ENCODE measurements at places on chromosomes 7 and 10.

DNA sequence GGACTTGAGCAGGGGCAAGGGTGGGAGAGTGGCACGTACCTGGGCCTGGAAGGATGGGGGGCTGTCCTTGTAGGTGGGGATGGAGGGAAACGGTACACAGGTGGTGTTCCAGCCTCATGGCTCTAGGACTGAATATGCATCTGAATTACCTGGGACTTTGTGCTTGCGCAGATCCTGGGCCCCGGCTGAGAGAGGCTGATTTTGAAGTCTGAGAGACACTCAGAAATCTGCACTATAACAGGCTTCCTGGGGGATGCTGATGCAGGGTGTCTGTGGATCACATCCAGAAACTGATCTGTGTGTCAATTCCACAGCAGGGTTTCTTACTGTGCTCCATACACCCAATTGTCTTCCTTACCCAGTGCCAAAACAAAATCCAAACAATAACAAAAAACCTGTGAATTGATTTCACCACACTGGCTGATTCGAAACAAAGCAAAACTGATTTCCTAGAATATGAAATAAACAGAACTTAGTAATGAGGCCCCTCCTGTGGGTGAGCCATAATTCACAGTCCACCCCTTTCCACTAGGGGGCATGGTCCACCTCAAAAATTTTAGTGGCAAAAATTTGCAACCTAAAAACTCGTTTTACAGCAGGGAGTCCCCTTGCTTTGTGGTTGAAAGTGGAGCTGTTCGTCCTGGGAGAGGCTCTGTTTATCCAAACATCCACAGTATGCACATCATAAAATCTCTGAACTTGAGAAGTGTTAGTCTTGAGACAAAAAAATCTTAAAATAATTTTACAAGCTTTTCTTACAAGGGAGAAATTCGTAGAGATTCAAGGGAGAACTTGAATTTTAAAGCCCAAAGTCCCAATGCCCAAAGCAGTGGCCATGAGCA lies 32.0 kb upstream of the PLEKHA1 start:
- DNase-seq: peak; percentile 18

- DNase-seq: no peak
These were observed 193.1 kb downstream of the FGFR2 start for GRCh38 chr10:121405096-121405495.

DNA sequence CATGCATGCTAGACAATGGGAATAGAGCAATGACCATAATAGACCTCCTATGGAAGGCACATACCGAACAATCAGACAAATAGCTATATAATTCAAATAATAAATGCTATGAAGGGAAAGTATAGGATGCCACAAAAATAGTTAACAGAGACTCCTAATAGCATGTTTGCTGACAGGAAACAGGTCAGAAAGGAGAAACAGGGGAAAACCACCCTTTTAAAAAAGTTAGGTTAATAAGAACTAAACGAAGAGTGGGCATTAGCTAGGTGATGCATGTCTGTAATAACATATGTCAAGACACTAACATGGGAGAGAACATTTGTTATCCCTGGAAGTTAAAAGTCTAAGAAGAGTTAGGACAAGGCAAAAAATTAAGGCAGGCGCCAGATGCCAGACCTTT lies 58.9 kb downstream of the ABI1 start:
- no peak for DNase-seq

DNA sequence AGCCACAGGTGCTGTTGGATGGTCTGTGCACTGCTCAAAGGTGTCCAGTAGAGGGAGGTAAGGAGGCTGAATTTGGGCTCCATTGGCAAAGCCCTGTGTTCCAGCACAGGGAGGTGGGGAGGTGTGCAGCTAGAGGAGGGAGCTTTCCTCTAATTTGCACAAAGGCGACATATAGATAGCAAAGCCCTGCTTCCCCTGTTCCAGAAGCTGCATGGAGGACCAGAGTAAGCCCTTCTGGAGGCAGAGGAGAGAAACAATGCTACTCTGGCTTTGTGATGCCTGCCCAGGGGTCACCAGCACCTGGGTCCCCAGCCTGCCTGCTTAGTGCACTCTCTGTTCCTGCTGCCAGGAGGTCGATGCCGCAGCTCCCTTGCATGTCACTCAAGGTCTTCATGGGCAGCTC lies 3.4 kb upstream of the ARHGAP22 start:
- DNase-seq: peak; percentile 49

DNA sequence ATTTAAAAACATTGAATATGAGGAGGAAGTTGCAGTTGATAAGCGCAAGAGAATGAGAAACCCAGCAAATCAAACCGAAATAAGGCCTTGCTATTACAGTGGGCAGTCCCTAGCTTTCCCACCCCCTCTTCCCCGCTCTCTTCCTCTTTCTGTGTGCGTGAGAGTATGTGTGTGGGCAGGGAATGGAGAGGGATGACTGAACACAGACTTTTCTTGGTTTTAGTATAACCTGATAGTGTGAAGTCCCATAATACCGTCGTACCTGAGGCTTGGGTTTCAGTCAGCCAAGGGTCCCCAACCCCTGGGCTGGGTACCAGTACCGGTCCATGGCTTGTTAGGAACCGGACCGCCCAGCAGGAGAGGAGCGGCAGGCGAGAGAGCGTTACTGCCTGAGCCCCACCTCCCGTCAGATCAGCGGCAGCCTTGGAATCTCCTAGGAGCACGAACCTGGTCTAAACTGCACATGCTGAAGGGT lies 255.3 kb downstream of the CELF2 start:
- no peak for DNase-seq

DNA sequence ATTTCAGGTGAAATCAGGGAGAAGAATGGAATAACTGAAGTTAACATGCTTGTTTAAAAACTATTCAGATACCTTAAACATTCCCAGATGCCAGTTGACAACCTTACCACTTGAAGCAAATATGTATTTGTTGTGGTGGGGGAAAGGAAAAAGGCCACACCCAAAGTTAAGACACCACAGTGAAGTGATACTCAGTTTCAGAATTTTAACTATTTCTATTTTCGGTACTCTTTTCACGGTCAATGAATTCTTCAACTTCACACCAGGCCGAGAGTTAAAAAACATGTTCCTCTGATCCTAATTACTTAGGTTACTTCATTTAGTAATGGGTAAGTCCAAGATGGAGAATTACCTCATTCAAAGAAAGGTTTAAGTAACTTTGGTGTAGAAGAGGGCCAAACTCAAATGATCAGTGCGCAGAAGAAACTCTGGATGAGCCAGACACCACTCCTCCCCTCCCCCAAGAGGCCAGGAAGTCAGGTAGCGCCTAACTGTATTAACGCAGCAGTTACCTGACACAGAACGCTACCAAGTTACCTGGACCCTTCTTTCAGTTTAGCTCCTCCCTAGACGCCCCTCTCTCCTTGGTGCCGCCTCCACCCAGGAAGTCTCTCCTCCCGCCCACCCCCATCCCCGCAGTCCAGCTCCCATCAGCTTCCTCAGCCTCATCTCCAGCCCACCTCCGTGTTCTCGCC lies 700 bp downstream of the MTPN start:
- no peak for DNase-seq

DNA sequence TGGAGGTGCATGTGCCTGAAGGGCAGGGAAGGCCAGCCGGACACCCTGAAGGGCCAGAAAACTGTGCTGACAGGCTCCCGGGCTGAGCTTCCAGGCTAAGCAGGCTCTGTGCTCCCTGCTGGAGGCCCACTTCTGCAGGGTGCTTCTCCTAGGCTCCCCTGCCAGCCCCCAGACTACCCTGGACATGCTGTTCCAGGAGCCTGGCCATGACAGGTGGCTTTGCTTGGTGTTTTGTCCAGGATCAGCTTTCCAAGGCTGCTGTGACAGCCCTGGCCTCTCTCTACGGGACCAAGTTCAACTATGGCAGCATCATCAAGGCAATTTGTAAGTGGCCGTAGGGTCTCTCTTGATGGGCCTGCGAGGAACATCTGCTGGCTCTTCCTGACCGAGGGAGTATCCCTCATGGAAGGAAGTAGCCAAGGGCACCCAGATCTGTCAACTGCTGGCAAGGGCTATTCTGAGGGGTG lies 5.3 kb downstream of the CPA1 start:
- no peak for DNase-seq

GRCh38 chr7:127904670-127904985 lies 126.6 kb downstream of the LRRC4 start:
- no peak for DNase-seq

- no peak for DNase-seq
These were observed 484.1 kb upstream of the ZMIZ1 start for GRCh38 chr10:78584681-78585080.

- DNase-seq: no peak
These were observed 24.7 kb upstream of the FEZF1 start for GRCh38 chr7:122329145-122329802.

GRCh38 chr10:92848037-92848440 lies 281 bp upstream of the EXOC6 start:
- no peak for DNase-seq

DNA sequence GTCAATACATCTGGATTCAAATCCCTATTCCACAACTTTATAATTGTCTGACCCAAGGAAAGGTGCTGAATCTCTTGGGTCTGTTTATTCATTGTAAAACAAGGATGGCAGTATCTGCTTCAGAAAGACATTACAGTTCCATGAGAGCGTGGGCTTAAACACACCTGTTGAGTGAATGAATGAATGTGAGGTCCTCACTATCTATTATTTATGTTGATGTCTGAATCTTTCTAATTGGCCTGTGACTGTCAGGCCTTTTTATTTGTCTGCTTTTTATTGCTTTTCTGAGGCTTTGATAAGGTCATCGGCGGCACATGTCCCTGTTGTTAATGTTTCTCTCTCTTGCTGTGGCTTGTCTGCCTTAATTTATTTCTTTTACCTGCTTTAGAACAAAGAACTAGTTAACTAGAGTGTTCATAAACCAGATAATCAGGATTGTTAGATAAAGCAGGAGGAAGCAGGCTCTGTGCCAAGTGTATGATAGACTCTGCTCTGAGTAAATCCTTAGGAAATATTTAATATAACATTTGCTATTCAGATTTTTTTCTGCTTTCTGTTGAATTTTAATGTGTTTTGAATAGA lies 42.3 kb upstream of the CYCS start:
- DNase-seq: no peak

- no peak for DNase-seq
These were observed 4.2 kb downstream of the NT5C2 start for GRCh38 chr10:103188853-103189252.

DNA sequence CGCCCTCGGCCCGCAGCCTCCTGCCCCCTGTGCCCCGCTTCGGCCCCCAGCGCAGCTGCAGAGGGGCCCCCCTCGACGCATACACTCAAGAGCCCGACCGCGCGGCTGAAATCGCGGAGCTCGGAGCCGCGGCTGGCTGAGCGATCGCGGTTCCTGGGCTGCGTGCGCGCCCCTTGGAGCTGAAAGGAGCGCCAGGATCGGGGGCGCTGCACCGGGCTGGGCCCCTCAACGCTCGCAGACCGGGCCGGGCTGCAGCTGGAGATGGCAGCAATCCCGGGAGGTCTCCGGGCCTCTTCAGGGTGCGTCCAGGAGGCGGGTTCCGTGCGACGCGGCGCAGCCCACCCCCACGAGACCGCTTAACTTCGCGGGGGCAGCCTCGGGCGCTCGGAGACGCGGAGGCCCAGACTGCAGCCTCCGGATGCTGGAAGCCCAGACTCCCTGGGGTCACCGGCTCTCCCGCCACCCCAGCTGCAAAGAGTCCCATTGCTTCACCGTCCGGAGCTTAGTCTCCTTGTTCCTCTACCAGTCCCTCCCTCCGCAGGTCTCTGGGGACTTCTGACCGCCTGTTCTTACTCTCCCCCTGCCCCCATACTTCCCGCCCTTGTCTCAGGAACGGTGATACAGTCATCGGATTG lies 73.0 kb upstream of the LRRC4 start:
- no peak for DNase-seq

DNA sequence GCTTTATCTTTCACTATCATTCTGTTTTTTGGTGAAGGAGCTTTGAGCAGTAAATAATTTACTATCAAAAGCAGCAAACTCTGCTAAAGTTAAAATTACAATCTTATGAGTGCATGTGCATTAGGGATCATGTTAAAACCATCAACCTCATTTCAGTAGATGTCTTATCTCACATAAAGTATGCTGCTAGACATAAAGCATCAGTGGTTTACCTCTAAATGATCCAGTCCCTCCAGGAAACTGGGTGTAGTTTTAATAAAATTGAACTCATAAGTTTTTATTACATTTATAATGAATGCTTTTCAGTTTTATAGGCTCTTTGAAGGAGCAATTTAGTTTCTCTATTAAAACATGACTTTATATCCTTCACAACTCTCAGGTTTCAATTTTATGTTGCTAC lies 108.7 kb downstream of the LRRN3 start:
- no peak for DNase-seq

- peak; percentile 49 for DNase-seq
These were observed 342.1 kb downstream of the PHF14 start for GRCh38 chr7:11315666-11316258.

- DNase-seq: no peak
These were observed 6.0 kb upstream of the TAS2R38 start for GRCh38 chr7:141979568-141979967.

DNA sequence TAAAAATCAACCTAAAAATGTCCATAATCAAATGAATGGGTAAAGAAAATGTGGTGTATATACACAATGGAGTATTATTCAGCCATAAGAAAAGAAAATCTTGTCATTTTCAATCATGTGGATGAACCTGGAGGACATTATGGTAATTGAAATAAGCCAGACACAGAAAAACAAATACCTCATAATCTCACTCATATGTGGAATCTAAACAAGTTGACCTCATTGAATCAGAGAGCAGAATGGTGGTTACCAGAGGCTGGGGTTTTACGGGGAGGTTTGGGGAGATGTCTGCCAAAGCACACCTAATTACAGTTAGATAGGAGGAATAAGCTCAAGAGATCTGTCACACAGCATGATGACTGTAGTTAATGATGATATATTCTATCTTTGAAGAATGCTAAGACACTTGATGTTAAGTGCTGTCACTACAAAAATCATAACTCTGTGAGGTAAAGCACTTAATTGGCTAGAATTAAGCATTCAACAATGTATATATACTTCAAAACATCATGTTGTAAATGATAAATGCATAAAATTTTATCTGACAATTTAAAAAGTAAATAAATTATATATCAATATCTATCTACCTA lies 39.1 kb upstream of the TNPO3 start:
- no peak for DNase-seq

DNA sequence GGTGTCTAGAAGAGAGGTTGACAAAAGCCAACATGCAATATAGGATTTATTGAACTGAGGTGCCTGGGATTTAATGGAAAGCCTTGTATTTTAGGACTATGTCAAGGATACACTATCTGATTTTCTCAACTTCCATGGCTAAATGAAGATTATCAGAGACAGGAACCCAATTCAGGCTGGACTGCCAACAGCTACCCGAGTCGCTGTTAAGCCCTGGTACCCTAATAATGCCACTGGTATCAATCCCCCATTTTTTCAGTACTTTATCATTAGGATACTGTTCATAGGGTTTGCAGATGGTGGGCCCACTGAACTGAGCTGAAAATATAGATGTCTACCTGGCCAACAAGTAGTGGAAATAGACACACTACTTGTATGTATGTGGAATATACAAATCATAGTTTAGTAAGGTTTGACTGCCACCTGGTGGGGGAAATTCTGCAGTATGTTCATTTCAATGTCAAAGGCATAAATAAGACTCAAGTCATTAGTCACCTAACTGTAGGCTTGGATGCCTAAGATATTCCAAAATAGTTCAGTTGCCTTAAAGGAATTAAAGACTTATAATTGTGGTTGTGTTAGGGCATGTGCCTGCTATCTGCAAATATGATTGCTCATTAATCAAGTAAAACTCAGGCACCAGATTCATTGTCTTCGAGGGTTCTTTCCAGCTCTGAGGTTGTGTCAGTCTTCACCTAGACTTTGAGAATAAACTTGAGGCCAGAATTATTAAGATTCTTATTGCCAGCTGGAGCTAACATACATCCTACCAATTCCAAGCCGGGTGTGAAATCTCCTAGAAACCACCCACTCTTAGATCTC lies 34.1 kb upstream of the NOBOX start:
- DNase-seq: peak; percentile 63

GRCh38 chr10:57979956-57980355 lies 287.7 kb downstream of the IPMK start:
- no peak for DNase-seq

Measured in NT2/D1 (cell line).